ENCODE measurements at places on chromosomes 2 and 18.

DNA sequence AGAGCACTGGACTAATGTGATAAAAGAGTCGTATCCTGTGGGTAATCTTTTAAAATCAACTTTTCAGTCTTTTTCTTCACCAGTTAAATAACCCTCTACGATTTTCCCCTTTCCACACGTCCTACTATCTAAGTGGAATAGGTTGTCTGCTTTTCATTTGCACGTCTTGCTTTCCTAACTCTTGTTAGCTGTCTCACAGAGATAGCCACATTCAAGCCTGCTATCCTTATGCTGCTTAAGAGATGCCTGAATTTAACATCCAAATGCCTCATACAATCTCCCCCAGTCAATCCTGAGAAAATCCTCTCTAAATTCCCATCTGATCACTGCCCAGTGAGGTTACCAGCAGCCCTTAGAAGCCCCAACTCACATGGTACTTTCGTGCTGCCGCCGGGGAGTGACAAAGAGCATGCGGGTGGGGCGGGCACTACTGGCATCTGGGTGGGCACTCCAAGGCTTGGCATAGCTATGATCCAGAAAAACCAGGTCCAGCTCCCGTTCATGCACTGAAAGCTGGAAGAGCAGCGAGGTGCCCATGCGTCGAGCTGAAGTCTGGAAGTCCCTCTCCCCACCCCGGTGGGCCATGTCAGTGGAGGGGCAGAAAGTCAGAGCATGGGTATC is 1.5 kb downstream of the KANSL3 start:
- no peak for DNase-seq

GRCh38 chr2:222656526-222657446 is 894 bp upstream of the FARSB start:
- DNase-seq: peak; percentile 30

GRCh38 chr2:239946562-239946863 is 78.6 kb downstream of the NDUFA10 start:
- no peak for DNase-seq

GRCh38 chr18:70464343-70465114 is 175.7 kb downstream of the SOCS6 start:
- DNase-seq: peak; percentile 86

DNA sequence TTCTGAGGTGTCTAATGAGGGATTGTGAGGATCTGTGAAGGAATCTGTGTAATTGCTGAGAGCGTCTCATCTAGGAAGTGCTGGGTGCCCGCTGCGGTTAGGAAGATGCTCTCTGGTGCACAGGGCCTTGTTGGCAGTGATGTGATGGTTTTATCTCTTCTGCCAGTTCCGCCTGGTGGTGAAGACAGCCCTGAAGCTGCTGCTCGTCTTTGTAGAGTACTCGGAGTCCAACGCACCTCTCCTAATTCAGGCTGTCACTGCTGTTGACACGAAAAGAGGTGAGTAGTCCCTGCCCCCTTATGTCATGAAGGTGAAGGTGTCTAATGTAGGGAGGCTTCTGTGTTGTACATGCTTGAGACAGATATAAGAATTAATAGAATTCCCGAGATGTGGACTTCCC is 234.2 kb downstream of the TPGS2 start:
- no peak for DNase-seq

- DNase-seq: no peak
Measured at GRCh38 chr2:173931751-173932150, 33.4 kb downstream of the SP3 start.

- no peak for DNase-seq
Measured at GRCh38 chr2:218193701-218194100, 23.3 kb upstream of the ARPC2 start.

GRCh38 chr18:80033181-80034067 is 810 bp upstream of the RBFA start:
- no peak for DNase-seq

- DNase-seq: no peak
Measured at GRCh38 chr2:181784556-181784955, 104.2 kb upstream of the NEUROD1 start.

- DNase-seq: peak; percentile 24
Measured at GRCh38 chr2:226797289-226797988, 2.2 kb downstream of the IRS1 start.

- no peak for DNase-seq
Measured at GRCh38 chr2:1740716-1741589, 3.4 kb downstream of the PXDN start.

DNA sequence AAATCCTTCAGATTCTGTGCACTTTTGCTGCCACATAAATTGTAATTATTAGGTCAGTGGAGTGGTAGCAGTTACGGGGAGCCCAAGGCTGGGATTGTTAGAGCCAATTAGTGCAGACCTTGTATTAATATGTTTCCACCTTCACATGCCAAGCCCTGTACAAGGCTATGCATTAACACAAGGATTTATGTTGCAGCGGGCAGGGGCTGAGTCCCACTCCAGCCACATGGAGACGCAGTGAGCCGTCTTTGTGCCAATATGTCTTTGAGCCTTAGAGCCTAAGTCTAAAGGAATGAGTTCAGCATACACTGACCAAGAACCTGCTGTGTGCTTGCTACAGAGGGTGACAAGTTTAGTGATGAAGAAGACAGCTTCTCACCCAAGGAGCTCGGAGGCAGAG is 238.2 kb downstream of the TSN start:
- no peak for DNase-seq

DNA sequence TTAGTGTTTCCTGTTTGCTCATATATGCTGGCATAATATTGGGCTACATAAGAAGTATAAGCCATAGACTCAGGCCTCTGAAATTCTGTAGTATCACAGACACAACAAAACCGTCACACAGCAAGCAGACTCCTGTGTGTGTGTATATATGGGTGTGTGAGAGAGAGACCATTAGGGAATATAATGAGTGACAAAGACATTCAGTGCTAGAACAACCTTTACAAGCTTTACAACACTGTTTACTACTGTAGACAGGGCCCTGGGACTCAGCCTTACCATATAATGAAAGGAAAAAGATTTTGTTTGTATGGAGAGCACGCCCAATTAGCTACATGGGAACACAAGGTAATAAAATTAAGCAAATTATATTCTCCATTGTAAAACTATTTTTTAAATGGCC is 65.4 kb upstream of the TMEM182 start:
- DNase-seq: no peak

DNA sequence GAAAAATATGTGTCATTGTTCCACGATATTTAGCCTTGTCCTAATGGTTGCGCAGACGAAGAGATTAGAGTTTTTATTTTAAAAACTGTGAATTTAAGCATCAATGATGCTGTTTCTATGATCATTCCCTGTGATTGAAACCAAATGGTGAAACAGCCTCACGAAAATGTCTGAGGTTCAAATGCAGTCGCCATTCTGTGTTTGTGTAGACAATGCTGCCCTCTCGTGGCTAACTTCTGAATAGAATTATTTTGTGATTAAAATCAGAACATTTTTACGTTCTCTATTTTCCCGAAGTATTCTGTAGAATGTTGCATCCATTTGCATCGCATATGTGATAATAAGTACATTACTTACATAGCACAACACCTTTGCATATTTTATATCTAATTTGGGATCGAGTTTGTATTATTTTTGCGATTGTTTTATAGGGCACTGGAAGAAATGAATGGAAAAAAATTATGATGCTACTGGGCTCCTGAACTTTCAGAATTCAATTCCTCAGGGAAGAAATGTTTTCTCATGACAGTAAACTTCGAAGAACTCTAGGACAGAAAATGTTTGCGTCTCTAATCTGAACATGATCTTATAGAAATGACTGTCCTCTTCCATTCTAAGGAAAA is 54.8 kb upstream of the CREB1 start:
- peak; percentile 47 for DNase-seq
